ENCODE measurements at places on chromosomes 16 and 17.

DNA sequence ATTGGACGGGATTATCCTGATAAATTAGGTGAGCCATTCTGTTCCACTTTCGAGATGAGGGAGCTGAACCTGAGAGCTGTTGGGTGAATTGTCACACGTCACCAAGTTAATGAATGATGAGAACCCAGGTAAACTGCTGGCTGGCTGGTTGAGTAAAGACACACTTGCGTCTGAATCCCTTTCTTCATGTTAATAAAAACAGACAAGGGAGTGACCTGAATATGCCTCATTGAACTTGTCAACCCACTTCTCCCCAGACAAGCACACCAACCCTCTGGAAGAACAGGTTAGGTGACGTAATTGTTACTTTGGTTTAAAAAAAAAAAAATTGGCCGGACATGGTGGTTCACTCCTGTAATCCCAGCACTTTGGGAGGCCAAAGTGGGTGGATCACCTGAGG, 400.9 kb upstream of the CDH5 start:
- peaks cover 11% of the 10 kb centered on the region for H3K4me1 ChIP-seq
- DNase-seq, result no peak
- no peak overlapping the region for H3K4me3 ChIP-seq
- no peaks in the 10 kb centered on the region for H3K36me3 ChIP-seq
- peaks cover 1% of the 10 kb centered on the region for H3K27me3 ChIP-seq

DNA sequence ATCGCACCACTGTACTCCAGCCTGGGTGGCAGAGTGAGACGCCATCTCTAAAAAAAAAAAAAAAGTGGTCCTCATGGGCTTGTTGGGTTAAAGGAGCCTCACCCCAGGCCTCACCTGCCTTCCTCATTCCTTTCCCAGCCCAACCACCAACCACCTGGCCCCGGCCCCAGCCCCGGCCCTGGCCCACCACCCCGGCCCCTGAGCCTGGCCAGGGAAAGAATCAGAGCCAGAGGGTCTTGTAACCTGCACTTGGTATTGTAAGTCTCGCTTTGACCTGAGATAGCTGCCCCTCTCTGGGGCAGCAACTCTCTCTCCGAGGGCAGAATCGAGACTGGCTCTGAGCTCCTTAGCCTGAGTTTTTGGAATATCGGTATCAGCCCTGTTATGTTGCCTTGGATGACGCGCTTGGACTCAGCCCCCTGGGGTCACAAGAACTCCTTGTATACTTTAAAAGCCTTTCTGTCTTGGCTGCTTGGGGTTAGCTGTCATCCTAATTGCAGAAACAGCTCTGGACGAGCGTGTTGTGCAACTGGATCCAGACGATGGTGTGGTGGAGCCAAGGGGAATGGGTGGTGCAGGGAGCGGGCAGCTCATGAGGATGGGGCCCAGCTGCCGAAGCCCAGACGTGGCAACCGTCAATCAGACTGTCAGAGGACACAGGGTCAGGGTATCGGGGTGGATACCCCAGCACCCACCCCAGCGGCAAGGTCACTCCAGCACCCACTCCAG, 14.6 kb downstream of the SMTNL2 start:
- DNase-seq, result no peak
- no peak overlapping the region for H3K27ac ChIP-seq
- no peaks in the 10 kb centered on the region for H3K4me1 ChIP-seq
- H3K4me3 ChIP-seq, result no peak overlapping the region
- H3K36me3 ChIP-seq, result no peaks in the 10 kb centered on the region

- peaks cover 3% of the 10 kb centered on the region for H3K27me3 ChIP-seq
- peak overlapping the region; percentile 85 for H3K27ac ChIP-seq
- no peak for DNase-seq
- peak overlapping the region; percentile 94 for H3K4me3 ChIP-seq
- H3K4me1 ChIP-seq, result peaks cover 34% of the 10 kb centered on the region
Observed at GRCh38 chr17:44828919-44829522, 1.1 kb downstream of the GJC1 start.

DNA sequence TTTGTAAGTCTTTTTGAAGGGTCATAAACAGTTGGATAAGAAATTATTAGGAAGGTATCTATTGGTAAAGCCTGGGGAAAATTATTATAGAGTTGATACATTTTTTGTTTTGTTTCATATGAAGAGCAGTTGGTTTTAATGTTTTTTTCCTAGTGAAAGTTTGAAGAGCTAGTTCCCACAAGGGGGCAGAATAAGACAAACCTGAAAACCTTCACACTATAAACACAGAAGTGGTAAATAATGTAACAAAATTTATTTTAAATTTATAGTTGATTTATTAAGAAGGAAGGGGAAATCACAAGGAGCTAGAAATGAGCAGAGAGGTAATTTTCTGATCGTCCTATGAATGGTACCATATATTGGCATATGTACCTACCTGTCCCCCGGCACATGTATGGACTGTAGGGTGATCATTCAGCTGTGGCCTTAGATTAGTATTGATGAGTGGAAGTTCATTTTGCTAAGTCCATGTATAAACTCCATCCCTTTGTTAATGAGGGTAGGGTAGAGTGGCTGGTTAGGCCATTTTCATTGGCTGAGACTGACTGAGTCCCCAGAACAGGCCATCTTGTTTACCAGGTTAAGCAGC, 116.3 kb downstream of the TANC2 start:
- peaks cover 18% of the 10 kb centered on the region for H3K36me3 ChIP-seq
- no peaks in the 10 kb centered on the region for H3K27me3 ChIP-seq
- H3K4me3 ChIP-seq, result peak overlapping the region; percentile 17
- H3K27ac ChIP-seq, result peak overlapping the region; percentile 81
- peak; percentile 30 for DNase-seq
- H3K4me1 ChIP-seq, result peaks cover 52% of the 10 kb centered on the region

DNA sequence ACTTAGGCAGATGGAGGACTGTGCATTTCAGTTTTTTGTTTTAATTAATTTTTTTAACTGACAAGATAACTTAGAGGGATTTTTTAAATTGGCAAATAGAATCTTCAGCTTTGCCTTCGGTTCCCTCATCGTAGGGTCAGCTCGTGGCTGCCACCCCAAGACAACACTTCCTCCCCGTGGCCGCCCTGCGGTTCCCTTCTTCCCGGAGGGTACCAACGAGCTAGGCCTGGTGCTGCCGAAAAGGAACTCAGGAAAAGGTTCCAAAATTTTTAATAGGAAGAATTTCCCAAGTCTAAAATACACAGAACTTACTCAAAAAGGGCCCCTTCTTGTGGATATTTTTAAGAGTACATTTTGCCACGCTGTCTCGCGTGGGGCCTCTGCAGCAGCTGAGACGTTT, 210.4 kb upstream of the CHMP6 start:
- H3K27ac ChIP-seq, result peak overlapping the region; percentile 92
- H3K4me3 ChIP-seq, result no peak overlapping the region
- peaks cover 3% of the 10 kb centered on the region for H3K27me3 ChIP-seq

DNA sequence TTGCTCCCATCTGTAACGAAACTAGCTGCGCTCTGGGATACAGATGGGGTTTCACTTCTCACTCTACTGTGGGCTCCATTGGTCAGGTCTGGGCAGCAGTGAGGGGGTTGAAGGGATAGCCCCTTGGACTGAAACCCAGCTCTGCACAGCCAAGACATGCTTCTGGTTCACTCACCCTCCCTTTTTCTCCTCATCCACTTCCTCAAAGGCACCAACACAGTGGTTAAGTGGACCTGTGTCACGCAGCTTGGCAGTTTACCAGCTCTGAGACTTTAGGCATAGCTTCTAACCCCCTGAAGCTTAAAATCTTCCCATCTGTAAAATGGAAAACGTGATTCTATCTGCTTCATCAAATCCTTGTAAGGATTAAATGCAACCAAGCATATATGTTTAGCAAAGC, 11.5 kb upstream of the KRT38 start:
- no peak overlapping the region for H3K4me3 ChIP-seq
- DNase-seq, result no peak
- H3K27ac ChIP-seq, result peak overlapping the region; percentile 11

- H3K4me1 ChIP-seq, result peaks cover 50% of the 10 kb centered on the region
- peaks cover 1% of the 10 kb centered on the region for H3K27me3 ChIP-seq
- no peak for DNase-seq
- H3K4me3 ChIP-seq, result no peak overlapping the region
- H3K36me3 ChIP-seq, result peaks cover 7% of the 10 kb centered on the region
- H3K27ac ChIP-seq, result no peak overlapping the region
Observed at GRCh38 chr17:31369266-31369665, 22.2 kb upstream of the RAB11FIP4 start.

DNA sequence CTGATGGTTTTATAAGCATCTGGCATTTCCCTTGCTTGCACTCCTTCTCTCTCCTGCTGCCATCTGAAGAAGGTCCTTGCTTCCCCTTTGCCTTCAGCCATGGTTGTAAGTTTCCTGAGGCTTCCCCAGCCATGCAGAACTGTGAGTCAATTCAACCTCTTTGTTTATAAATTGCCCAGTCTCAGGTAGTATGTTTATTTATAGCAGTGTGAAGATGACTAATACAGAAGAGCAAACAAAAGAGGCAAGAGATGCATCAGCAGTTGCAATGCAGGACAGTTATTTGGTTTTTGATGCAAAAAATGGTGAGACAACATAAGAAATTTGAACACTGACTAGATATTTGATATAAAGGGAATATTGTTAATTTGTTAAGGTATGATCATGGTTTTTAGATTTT, 16.8 kb downstream of the TMEM100 start:
- H3K27me3 ChIP-seq, result peaks cover 8% of the 10 kb centered on the region
- no peak overlapping the region for H3K4me3 ChIP-seq
- H3K36me3 ChIP-seq, result no peaks in the 10 kb centered on the region
- no peak overlapping the region for H3K27ac ChIP-seq

DNA sequence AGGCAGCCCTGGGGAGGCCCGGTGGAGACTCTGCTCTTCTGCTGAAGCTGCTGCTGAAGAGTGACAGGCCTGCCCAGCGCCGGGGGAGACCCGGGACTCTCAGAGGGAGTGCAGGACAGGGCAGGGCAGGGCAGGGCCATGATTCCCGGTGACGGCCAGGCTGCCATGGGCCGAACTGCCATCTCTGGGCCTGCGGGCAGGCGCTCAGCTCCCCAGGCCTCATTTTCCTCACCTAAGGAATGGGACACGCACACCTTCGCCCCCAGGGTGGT, 22.6 kb upstream of the SSTR5 start:
- H3K4me1 ChIP-seq, result no peaks in the 10 kb centered on the region
- no peak overlapping the region for H3K27ac ChIP-seq
- H3K36me3 ChIP-seq, result no peaks in the 10 kb centered on the region
- H3K4me3 ChIP-seq, result no peak overlapping the region

- no peak for DNase-seq
- no peaks in the 10 kb centered on the region for H3K27me3 ChIP-seq
- H3K36me3 ChIP-seq, result peaks cover 12% of the 10 kb centered on the region
- no peaks in the 10 kb centered on the region for H3K4me1 ChIP-seq
- no peak overlapping the region for H3K4me3 ChIP-seq
Observed at GRCh38 chr17:74484066-74484465, 17.6 kb downstream of the CD300A start.

- H3K4me3 ChIP-seq, result no peak overlapping the region
- peaks cover 2% of the 10 kb centered on the region for H3K27me3 ChIP-seq
- peaks cover 7% of the 10 kb centered on the region for H3K4me1 ChIP-seq
- DNase-seq, result no peak
- no peaks in the 10 kb centered on the region for H3K36me3 ChIP-seq
Observed at GRCh38 chr16:35743101-35743692, 2283.8 kb downstream of the TP53TG3F start.

DNA sequence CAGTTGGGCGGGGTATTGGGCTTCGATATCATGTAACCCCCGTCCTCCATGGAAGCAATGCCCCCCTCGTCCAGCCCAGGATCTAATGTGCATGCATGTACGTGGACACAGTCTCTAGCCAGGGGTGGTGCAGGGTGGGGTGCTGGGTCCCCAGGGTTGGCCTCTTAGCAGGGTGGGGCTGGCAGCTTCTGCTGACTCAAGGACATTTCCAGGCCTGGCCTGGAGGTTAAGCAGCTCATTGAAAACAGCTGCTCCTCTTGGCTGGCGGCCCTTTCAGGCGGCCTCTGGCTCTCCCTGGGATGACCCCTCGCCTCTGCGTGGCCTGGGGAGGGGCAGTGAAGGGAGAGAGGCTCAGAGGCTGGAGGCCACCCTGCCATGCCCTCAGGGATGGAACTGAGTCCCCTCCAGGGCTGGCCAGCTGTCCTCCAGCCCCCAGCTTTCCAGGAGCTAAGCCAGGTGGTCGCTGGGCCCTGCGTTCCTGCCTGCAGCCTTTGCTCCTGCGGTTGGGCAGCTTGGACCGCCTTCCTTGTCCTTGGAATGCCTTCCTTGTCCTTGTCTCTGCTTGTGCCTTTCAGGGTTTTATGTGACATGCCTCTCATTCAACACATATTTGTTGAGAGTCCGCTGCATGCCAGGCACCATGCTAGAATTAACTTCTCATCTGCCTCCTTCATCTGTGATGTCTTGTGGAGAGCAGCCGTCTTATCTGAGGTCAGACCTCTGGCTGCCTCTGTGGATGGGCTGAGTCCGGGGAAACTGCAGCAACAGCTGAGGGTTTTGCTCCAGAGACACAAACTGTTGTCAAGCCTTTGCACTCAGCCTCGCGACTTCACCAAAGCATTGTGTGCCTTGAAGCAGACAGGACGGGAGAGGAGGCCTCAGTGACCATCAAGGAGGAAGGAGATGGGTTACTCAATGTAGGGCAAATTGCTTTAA, 26.6 kb downstream of the MRC2 start:
- peaks cover 77% of the 10 kb centered on the region for H3K4me1 ChIP-seq
- peaks cover 27% of the 10 kb centered on the region for H3K36me3 ChIP-seq
- H3K27ac ChIP-seq, result peak overlapping the region; percentile 89

DNA sequence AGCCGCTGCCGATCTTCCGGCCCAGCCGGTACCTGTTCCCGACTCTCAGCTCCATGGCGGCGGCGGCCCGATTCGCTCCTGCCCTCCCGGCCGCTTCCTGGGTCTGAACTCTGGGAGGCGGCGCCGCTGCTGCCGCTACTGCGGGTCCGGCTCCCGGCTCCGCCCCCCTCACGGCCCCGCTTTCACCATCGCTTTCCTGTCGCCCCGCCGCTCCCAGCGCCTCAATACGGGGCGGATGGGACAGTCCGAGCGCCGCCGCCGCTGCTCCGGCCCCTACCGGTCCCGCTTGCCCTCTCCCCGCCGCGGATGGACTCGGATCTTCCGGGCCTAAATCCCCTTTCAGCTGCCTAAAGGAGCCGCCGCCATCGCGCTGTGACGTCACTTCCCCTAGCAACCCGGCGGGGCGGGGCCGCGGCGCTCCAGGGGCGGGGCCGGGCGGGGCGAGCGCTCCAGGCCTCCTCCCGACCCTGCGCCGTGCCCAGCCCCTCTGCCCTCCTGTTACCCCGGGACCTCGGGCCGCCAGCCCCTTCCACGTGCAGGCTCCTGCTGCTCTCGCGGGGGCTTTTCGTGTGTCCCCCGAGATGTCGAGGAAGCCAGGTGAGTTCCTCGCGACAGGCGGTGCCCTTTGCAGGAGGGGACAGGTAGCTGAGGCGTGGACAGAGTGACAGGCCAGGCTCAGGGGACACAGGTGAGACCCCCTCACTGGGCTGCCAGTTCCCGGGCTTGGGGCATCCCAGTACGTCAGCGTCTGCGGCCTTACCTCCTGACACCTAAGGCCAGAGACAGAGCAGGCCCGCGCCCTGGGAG, at the start of gene CSNK1D:
TSS of gene CSNK1D (minus strand) at position 374 of the 807 bp plus-strand sequence. CDS start at position 55, 319 bp downstream.
- H3K27ac ChIP-seq, result peak within 1 kb of the TSS; percentile 98
- H3K4me1 ChIP-seq, result peaks cover 38% of the 10 kb centered on the region
- peaks cover 29% of the 10 kb centered on the region for H3K36me3 ChIP-seq
- peak within 1 kb of the TSS; percentile 91 for H3K4me3 ChIP-seq
